ENCODE measurements at places on chromosomes 5 and 9.

- no peak for DNase-seq
Measured at GRCh38 chr9:26369093-26369492, 523.5 kb downstream of the CAAP1 start.

GRCh38 chr9:116694785-116695291, 7.7 kb downstream of the TRIM32 start:
- DNase-seq, result no peak

GRCh38 chr9:136696502-136696901, 9.2 kb upstream of the AGPAT2 start:
- DNase-seq, result no peak

GRCh38 chr9:76677481-76678055, 86.7 kb upstream of the PCA3 start:
- DNase-seq, result no peak

DNA sequence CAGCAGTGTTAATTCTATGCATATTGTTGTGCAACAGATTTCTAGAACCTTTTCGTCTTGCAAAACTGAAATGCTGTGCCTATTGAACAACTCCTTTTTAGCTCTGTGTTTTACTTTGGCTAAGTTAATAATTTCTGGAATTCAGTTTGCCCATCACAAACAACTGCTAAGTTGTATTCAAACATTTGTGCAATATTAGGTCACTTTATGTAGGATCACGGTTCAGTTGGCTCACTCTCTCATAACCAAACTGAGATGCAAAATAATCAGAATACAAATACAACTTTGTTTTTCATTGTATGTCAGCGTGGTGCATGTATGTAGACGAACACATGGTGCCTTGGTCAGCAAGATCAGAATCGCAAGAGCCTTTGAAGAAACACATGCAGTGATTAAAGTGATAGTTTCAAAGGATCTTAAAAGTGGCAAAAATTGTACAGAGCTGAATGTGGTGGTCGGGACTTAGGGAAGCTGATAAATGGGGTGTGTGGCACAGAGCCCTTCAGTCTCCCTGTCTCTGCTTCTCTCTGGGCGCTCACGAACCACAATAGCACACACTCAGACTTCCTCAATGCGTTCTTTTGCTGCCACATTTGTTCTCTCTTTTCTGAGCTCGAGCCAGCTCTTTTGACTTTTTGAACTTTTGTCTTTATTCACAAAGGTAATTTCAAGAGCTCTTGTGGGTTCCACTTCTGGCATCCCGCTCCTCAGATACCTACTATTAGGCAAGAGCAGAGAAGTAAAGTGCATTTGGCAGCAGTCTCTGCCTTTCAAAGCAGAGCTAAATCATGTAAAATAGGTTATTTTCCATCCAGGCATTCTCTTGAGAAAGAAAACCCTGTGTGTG, 112.4 kb upstream of the CTSL start:
- no peak for DNase-seq

DNA sequence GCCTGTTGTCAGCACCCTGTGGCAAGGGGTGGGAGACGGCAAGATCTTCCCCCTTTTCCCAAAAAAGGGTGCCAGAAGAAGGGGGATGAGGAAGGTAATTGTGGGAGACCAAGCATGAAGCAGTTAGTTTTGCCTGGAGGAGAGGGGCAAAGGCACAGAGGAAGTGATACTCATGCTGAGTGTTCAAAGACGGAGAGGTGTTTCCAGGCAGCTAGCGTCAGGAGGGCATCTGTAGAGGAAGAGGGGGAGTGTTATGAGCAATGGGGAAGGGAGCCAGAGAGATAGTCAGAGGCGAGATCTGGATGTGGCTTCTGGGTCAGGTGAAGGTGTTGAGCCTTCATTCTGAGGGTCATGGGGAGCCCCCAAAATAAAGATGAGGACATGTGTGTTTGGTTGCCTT, 26.9 kb upstream of the ADAM19 start:
- no peak for DNase-seq

DNA sequence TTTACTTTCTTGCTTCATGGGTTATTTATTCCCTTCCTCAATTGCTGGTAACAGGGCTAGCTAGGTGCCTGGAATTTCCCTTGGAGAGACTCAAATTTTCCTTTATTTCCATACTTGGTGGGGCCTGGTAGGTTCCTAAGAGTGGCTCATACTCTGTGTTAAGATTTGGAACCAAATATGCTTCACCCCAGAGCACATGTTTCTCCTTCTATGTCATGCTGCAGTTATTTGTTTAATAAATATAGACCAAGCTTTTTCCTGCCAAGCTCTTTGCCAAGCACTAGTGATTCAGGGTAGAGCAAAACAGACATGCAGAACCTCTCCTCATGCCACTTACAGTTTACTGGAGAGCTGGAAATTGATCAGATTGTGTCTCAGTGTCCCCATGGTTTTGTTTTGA, 290.3 kb upstream of the SGCD start:
- no peak for DNase-seq

DNA sequence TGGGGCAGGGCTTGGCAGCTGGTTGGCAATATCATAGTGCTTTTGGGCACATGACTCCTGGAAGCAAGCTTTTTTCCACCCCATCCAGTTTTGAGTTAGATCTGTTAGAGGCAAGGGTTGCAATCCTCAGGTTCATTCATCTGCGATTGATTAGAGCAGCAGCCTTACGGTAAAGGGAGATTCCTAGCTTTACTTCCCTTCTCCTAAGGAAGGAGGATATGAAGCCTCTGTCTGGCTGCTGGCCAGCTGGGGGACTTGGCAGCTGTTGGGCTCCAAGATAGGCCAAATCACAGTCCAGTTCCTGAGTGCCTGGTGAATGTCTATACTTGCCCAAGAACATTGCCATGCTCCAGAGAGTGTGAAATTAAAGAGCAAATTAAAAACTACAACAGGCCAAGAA, 113.4 kb upstream of the CCNH start:
- DNase-seq, result no peak

DNA sequence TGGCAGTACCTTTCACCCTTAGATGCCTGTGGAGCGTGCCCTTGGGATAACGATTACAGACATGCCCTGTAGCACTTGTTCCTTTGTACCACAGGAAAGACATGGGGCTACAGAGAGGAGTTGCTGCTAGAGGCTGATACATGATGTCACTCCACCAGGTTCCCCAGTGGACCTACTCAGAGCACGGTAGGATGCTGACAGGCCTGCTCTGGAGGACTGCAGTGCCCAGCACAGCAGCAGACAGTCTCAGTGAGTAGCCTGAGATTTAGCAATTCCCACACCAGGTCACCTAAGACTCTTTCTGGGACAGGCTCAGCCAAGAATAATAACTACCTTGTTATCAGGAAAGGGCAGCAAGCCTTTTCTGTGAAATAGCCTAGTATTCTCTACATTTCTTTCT, 28.8 kb downstream of the PDE4D start:
- DNase-seq, result no peak

GRCh38 chr5:57434227-57434640, 48.4 kb downstream of the ACTBL2 start:
- no peak for DNase-seq

DNA sequence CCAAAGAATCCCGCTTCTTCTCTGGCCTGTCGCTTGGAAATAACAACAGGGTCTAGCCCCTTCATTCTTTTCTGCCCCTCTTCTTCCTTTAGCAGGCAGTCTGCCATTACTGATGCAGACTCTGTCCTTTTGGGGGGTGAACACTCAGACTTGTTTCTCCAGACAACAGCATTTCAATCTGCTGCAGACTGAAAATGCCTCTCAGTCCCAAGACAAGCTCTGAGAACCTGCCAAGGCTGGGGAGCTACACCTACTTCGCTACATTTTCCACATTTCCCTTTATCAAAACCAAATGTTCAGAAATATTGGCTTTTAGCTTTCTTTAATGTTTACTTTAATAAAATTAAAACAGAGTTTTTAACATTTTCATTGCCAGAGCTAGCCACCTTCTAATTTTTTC, 152.4 kb downstream of the MPDZ start:
- DNase-seq, result no peak

- peak; percentile 73 for DNase-seq
Measured at GRCh38 chr5:317086-317811, 4.3 kb upstream of the AHRR start.

GRCh38 chr5:108989761-108990392, 242.2 kb downstream of the FER start:
- no peak for DNase-seq

DNA sequence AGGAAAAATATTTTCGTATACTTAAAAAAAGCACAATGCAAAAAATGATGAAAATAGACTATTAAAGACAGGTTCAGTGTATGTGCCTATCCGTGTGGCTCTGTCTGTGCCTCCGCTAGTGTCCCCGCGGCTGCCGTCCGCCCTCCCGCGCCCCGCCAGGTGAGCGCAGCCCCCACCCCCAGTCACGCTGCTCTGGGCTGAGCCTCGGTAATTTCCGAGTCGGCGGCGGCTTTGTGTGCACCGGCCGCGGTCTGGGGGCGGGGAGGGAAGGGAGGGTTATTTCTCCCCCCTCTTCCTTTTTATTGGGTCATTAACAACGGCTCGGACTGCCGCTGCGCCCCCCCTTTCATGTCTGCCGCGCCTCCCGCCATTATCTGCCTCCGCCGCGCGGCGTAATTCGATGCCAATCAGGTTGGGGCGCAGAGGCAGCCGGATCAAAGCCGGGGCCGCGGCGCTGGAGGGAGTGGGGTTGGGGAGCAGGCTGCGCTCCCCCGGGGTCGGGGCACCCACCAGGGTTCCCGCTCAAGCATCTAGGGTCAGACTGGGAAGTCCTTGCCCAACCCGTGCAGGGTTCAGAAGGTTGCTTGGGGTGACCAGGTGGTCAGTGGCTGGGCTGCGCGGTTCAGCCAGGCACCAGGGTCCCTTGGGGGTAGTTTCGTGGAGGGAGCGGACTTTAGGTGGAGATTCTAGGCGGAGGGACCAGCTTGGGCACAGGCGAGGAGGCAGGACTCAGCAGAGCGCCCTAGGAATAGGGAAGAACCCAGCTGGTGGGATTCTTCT, 39.5 kb upstream of the PSD2 start:
- no peak for DNase-seq

DNA sequence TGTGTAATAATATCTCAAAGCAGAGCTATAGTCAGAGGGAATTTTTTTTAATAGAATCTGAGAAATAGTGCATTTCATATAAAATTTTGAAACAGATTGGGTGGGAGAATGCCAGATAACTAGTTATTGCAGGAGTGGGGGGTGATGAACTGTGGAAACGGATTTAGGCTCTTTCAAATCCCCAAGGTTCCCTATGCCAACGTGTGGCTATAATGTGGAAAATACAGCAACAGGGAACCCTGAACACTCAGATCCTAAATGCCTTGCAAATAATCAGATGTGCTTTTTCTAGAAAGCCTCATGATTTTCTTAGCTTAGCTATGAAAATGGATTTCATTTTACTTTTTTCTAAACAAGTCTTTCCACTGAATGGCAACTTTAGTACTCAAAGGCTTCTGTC, 180.5 kb upstream of the DMAC1 start:
- DNase-seq, result no peak

- no peak for DNase-seq
Measured at GRCh38 chr9:25418974-25419373, 259.3 kb downstream of the TUSC1 start.

DNA sequence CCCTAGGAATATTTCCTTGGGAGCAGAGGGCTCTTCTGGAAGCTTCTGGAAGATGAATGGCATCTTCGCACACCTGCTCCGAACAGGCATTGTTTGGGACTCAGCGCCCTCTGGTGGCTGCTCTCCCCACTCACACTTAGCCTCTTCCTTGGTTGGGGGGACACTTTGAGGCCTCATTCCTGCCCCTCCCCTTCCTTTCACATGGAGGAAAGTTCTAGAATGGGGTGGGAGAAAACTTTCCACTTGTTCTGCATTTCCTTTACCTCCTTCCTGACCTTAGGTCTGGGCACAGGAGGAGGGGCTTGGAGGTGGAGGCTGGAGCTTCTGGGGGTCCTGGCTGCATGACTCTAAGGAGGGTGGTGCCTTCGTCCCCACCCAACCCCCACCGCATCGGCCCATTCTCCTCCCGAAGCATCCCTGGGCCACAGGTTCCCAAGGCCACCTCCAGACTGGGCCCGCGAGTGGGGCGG, 19.3 kb upstream of the SMIM32 start:
- DNase-seq, result peak; percentile 62

DNA sequence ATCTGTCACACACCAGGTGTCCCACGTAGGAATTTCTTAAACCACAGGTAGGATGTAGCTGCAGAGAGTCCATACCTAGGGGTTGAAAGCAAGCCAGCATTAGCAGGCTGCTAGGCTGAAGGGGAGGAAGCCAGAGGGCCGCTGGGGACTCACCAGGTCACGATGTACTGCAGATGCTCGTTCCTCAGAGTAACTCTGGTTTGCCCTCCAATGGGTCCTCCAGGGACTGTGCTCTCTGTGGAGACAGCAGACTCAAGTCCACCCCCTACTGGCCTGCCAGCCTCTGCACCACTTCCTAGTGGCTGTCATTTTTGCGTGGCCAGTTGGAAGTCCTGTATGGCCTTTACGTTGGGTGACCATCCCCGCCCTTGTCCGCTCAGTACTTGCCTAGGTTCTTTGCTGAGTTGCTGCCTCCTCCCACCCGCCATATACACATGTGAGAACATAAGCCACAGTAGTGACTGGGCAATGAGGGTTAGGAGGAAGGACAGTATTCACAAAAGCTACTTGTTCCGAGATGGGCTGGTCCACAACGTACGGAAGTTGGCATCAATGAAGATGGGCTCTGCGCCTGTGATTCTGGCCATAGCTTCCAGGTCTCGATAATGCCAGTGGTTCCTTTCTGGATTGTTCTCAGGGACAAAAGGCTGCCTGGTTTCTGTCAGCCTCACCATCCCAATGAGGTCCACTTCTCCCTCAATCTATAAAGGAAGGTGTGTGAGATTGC, 4.1 kb downstream of the RPL7A start:
- peak; percentile 71 for DNase-seq

DNA sequence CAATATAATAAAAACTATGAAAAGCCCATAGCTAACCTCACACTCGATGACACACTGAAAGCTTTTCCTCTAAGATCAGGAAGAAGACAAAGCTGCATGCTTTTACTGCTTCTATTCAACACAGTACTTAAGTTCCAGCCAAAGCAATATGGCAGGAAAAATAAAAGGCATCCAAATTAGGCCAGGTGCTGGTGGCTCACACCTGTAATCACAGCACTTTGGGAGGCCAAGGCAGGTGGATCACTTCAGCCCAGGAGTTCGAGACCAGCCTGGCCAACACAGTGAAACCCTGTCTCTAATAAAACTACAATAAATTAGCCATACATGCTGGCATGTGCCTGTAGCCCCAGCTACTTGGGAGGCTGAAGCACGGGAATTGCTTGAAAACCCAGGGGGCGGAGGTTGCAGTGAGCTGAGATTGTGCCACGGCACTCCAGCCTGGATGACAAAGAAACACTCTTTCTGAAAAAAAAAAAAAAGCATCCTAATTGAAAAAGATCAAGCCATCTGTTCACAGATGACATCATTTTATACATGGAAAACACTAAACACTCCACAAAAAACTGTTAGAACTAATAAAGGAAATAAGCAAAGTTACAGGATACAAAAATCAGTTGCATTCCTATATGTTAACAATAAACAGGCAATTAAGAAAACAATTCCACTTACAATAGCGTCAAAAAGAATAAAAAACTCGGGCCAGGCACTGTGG, 17.9 kb downstream of the ZFR start:
- no peak for DNase-seq

GRCh38 chr9:107496976-107497375, 7.4 kb upstream of the KLF4 start:
- peak; percentile 48 for DNase-seq

GRCh38 chr5:77898385-77898784, 122.2 kb upstream of the TBCA start:
- no peak for DNase-seq

Measured in inflammatory macrophage treated with lipopolysaccharide for 1 hour (primary cell).